ENCODE measurements at places on chromosomes 4 and X. TPM values are rescaled to one million over a fixed set of nuclear protein-coding genes. Genes with fewer than 3 reads are reported as not detected.

NDP gene
- total RNA-seq = 2.3 TPM

DOK7 gene
- total RNA-seq = under 0.01 TPM

GLRA2 gene
- total RNA-seq = not detected

SPIN2A gene
- 0.38 TPM for total RNA-seq

AFM gene
- not detected for total RNA-seq

ZNF157 gene
- 0.28 TPM for total RNA-seq

MAGEA10 gene
- not detected for total RNA-seq

NELFA gene
- total RNA-seq = 14.8 TPM

RBM41 gene
- total RNA-seq = 8.6 TPM

TIMP1 gene
- 1,457 TPM for total RNA-seq

HS3ST1 gene
- total RNA-seq = 0.56 TPM

AMTN gene
- total RNA-seq = not detected

HERC6 gene
- 6.3 TPM for total RNA-seq

NSG1 gene
- total RNA-seq = 10.4 TPM

CTAG2 gene
- total RNA-seq = not detected

ADH1B gene
- 0.38 TPM for total RNA-seq

UBA6 gene
- 173 TPM for total RNA-seq

XG gene
- total RNA-seq = 2.5 TPM

FAT4 gene
- total RNA-seq = 11.6 TPM

MSANTD1 gene
- total RNA-seq = 0.56 TPM

SYP gene
- 0.28 TPM for total RNA-seq

FTHL17 gene
- not detected for total RNA-seq

HPGD gene
- total RNA-seq = 0.28 TPM

KDR gene
- total RNA-seq = 33.7 TPM

DHRSX gene
- 21.1 TPM for total RNA-seq

DDX53 gene
- total RNA-seq = not detected

SLC9A7 gene
- 67.9 TPM for total RNA-seq

CITED1 gene
- not detected for total RNA-seq

CCNA2 gene
- 97.6 TPM for total RNA-seq

NEXMIF gene
- under 0.01 TPM for total RNA-seq

CCNB3 gene
- 0.58 TPM for total RNA-seq

BEX1 gene
- 24.7 TPM for total RNA-seq

CXCL11 gene
- total RNA-seq = not detected

PAK3 gene
- 4.0 TPM for total RNA-seq

MAGEB10 gene
- total RNA-seq = not detected

MAGEB2 gene
- total RNA-seq = not detected

XK gene
- under 0.01 TPM for total RNA-seq

SPARCL1 gene
- 0.56 TPM for total RNA-seq

TMEM144 gene
- 9.9 TPM for total RNA-seq

DRD5 gene
- total RNA-seq = not detected

LYAR gene
- total RNA-seq = 28.2 TPM

REPS2 gene
- total RNA-seq = 0.85 TPM

MTNR1A gene
- total RNA-seq = not detected

BGN gene
- total RNA-seq = 43.9 TPM

QRFPR gene
- not detected for total RNA-seq

ZCCHC12 gene
- total RNA-seq = under 0.01 TPM

CXXC4 gene
- under 0.01 TPM for total RNA-seq

TRIM60 gene
- not detected for total RNA-seq

RAI2 gene
- total RNA-seq = 0.38 TPM

CRMP1 gene
- total RNA-seq = not detected

JAKMIP1 gene
- total RNA-seq = not detected

CFAP99 gene
- not detected for total RNA-seq

TMA16 gene
- 23.4 TPM for total RNA-seq

APLN gene
- total RNA-seq = 14.9 TPM

All from regular cardiac myocyte (primary cell).